ENCODE measurements at places on chromosomes 7 and 10.

DNA sequence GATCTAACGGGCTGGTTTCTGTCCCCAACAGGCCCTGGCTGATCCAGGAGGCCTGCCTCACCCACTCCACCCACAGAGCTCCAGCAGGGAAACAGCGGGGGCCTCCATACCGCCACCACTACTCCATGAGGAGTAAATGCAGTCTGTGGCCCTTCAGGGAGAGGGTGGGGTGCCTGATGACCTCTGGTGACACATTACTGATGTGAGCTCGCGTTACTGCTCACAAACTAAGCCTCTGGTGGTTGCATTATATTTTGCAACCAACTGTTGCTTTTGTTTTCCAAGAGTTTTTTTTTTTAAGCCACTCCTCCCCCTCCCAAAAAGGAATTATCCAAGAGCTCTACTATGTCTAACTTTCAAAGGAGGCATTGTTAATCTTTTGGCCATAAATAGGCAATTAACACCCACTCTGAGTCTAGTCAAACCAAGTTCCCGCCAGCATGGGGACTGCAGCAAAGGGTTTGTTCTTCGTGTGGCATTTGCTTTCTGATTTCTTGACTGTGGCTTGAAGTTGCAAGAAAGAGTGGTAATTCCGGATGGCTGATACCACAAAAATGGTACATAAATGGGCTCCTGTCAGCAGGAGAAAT lies 72.6 kb downstream of the FAM53B start:
- no peak for DNase-seq

DNA sequence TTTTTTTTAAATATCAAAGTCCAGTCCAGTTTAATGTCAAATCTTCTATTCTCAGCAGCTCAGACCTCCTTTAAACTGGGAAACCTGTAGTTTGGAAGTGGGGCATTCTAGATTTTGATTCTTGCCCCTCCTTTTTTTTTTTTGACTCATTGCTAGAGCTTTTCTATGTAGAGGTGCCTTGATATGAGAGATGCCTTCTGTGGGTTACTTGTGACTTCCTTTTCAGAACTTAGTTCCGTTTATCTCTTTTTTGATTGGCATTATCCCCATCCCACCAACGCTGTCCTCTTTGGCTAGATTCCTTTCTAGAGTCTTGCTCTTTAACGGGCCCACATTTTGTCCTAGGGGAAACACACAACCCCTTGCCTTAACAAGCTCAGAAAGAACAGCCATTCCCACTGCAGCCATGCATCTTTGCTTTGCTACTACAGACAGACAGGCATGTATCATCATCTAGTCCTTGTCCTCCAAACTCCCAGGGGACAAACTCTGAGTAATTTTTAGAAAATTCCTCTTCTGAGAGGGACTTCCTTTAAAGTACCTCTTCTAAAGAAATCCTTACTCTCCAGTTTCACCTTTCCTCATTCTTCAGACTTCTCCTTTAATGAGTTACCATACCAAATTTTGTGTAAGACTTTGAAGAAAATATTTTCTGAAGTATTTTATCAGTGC lies 153.6 kb downstream of the PHF14 start:
- DNase-seq: no peak

DNA sequence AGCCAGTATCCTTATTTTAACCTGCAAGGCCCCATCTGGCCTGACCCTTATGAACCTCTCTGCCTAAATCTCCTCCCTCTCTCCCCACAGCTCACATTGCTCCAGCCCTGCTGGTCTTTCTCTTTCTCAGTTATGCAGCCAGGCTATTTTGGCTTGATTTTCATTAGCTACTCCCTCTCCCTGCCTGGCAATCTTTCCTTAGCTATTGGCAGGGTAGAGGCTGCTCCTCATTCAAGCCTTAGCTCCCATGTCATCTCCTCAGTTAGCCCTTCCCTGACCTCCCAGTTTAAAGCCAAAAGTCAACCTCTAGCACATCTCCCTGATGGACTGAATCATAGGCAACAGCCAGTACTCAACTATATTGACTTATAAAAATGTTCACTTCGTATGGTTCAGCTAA lies 214.4 kb upstream of the CELF2 start:
- no peak for DNase-seq

DNA sequence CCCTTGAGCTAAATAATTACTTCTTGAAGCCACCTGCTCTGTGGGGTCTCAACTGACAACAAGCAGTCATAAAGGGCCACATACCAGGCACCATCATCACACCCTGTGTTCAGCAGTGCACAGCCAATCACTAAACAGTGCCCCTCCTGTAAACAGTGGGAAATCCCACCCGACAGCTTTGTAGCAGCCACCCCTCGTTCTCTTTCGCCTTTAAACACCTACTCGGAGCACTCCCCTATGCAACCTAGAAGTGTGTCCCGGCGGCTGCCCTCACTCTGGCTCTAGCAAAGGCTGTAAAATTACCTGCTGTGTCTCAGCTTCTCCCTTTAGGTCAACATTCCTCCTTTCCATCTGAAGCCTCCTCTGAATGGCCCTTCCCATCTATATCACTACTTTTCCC lies 111.9 kb downstream of the TCERG1L start:
- no peak for DNase-seq

DNA sequence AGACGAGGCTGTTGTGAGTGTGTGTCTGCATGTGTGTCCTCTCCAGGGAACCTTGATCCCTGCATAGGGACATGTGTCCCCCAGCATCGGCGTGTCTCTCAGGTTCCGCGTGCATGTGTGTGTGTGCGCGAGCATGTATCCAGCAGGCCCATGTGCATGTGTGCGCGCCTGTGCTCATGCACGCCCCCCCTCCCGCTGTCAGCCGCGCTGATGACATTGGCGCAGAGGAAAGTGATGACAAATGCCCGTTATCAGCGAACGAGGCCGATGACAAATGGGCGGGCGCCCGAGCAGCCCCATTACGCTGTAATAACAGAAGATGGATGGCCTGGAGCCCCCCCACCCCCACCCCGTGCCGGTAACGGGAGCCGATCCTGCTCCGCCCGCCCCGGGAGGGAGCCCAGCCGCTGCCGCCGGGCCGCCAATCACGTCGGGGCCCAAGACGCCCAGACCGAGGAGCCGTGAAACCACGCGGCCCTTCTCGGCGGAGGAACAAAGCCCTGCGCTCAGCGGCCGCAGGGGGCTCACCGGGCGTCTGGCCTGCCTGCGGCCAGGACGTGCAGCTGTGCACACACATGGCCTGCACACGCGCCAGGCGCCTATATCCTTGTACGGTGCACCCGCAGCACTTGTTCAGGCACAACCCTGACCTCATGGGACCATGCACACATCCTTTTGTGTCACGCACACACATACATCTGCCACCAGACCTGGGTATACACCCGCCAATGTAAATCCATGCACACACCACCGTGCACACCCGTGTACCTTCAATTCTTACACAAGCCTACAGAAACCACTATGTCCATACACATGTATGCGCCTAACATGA lies 21.5 kb downstream of the POLL start:
- peak; percentile 14 for DNase-seq

DNA sequence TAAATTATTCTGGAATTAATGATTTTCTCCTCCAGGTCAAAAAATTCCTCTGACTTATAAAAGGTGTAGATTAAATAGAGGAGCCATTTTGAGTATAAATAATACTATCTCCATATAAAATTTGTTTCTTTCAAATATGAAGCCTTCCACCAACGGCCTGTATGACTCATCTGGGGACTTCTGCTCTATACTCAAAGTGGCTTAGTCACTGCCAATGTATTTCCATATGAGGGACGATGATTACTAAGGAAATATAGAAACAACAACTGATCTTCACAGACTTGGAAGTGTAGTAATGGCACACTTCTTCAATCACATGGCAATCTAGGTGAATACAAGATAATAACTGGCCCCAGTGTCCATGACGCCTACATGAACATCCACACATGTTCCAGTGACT lies 335.6 kb upstream of the HGF start:
- no peak for DNase-seq

DNA sequence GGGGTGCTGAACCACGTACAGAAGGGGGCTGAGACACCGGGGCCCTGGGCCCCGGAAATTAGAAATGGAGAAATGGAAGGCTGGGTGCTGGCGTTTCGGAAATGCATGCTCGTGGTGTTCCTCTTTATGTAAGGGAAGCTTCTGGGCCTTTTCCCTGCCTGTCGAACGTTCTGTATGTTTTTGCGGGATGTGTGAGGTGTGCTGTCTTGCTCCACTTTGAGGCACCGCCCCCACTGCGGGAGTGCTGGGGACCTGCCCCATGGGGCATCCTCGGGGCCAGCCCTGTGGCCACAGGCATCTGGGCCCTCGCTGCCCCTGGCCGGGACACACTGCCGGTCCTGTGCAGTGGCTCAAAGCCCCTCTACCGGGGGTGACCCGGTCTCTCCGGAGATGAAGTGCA lies 1.7 kb upstream of the VENTX start:
- no peak for DNase-seq

DNA sequence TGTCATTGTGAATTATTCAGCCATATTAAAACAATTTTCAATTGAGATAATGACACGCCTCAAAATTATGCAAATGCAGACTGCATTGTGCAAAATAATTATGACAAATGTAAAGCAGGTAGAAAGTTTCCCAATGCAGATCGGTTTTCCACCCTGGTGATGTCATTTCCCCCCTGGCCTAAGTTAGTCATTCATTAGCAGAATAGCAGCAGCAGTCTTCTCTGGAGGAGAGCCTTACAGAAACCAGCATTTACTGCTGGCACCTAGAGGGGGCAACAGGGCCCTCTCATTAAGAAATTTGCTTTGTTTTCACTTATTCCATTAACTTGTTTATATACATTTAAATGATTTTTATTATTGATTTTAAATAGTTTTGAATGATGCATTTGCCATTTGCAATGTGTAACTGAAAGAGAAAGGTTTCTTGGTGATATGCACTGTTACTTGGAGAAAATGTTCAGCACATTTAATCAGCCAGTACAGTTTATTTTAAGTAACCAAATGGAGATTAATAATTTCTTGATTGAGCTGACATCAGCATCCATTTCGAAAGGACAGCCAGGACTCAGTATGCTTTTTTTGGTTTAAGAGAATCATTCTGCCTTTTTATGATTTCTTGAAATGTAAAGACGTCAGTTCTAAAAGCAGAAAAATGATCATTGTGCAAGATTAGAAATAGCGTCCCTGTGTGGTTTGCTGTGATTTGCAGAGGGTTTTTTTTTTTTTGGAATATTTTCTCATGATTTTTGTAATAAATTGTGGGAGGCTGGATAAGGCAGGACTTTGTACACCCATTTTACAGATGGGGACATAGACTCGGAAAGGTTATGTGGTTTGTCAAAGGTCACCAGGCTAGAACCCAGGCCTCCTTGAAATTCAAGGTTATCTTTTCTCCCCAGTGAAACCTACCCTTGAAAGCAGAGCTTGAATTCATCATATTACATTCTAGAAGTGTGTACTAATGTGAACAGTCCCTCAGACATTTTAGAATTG lies 3.5 kb downstream of the ARID5B start:
- DNase-seq: peak; percentile 80

GRCh38 chr10:70742537-70743429 lies 42.4 kb downstream of the TBATA start:
- no peak for DNase-seq

- no peak for DNase-seq
Measured at GRCh38 chr7:74032191-74032490, 4.2 kb downstream of the ELN start.

- DNase-seq: no peak
Measured at GRCh38 chr7:23220690-23221305, 25.8 kb upstream of the GPNMB start.

- DNase-seq: no peak
Measured at GRCh38 chr7:39936761-39937160, 13.3 kb upstream of the CDK13 start.

DNA sequence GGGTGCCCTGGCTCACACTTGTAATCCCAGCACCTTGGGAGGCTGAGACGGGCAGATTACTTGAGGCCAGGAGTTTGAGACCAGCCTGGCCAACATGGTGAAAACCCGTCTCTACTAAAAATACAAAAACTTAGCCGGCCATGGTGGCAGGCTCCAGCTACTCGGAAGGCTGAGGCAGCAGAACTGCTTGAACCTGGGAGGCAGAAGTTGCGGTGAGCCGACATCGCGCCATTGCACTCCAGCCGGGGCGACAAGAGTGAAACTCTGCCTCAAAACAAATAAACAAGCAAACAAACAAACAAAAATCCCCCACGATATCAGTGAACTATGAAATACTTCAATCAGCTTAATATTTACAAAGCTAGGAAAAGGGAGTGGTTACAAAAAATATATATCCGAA lies 382.3 kb upstream of the KCND2 start:
- no peak for DNase-seq

- DNase-seq: no peak
Measured at GRCh38 chr7:109844362-109844761, 1246.6 kb upstream of the LRRN3 start.

DNA sequence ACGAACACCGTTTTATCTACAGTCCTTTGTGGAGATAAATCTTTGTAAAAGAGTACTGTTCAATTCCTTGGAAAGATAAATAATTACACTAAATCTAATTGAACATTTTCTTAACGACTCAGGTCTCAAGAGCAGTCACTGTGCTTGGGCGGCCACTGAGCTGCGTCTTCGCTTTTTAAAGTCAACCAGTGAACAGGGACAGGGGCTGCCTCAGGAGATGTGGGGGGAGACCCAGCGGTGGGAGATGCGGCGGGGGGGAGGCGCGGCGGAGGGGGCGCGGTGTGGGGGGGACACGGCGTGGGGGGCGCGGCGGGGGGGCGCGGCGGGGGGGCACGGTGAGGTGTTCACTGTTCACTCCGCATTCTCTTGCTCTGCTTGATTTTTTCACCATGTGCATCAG lies 39.8 kb downstream of the CAMK2B start:
- DNase-seq: no peak

- DNase-seq: no peak
Measured at GRCh38 chr7:102895602-102896001, 17.2 kb upstream of the LRRC17 start.

- DNase-seq: no peak
Measured at GRCh38 chr10:63698787-63699150, 177.6 kb downstream of the REEP3 start.

DNA sequence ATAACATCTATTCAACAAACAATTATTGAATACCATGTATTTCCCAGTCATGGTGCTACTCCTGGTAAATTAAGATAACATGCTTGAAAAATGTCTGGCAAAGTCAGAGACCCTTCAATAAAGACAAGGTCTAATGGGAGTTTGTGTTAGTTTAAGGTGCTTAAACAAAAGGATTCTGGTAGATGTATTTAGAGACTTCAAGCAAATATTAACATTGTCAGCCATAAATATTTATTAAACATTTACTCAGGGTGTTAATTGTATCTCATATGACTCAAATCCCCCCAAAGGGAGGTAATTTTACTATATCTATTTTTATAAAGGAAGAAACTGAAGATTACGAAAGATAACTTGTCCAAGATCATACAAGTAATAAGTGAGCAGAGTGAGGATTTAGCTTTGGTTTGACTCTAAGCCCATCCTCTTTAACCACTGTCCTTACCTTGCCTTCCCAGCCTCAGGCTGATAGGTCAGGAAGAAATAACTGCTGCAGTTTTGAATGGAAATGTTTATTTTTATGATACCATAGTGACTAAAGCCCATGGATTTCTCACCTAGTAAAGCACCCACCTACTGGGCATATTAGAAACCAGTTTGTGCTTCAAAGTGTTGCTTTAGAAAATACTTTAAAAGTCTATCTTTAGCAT lies 215.4 kb downstream of the COBL start:
- DNase-seq: no peak
